Endothelial cell (in vitro differentiated cells): ENCODE measurements at places on chromosomes 16 and 17.
A peak's percentile ranks its signal among the peaks of the same experiment; 100 is the strongest.

DNA sequence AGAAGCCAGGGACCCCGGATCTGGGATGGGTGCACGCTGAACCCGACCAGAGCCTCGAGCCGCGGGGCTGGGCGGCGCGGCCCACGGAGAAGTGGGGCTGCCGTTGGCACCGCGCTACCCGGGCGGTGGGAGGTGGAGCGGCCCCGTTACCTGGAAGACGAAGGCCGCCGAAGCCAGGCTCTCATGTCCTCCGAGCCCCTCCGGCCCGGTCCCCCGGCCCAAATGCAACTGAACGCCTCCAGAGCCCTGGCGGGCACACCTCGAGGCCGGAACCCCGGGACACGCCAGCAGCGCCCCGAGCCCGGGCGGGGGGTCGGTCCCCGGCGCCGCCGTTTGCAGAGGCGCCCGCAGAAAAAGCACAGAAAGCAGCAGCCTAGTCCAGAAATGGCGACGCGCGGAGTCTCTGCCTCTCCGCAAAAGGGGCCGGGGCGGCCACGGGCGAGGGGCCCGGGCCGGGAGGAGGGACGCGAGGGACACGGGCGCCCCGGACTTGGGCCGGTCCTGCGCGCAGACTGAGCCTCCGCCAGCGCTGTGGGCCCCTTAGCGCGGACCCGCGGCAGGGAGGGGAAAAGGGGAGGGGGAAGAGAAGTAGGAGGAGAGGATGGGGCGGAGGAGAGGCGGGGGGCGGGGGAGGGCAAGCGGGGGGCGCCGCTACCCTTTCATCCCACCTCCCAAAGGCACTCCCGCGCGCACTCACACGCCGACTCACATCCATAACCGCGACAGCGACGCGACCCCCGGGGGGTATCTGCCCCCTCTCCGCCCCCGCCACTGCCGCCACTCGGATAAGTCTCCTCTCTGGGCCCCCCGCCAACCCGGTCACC lies 1.4 kb downstream of the AXIN2 start:
- peak; percentile 49 for DNase-seq

GRCh38 chr17:55722742-55723487 lies at the start of gene TMEM100:
Gene TMEM100, minus strand, starts transcription at chr17:55722864. Its CDS starts 1,794 bp downstream, at chr17:55721070.
- DNase-seq, result no peak

GRCh38 chr16:14420721-14421488 lies 209.2 kb downstream of the PARN start:
- DNase-seq, result no peak

GRCh38 chr16:4481526-4481925 lies 5.3 kb downstream of the HMOX2 start:
- DNase-seq, result no peak

DNA sequence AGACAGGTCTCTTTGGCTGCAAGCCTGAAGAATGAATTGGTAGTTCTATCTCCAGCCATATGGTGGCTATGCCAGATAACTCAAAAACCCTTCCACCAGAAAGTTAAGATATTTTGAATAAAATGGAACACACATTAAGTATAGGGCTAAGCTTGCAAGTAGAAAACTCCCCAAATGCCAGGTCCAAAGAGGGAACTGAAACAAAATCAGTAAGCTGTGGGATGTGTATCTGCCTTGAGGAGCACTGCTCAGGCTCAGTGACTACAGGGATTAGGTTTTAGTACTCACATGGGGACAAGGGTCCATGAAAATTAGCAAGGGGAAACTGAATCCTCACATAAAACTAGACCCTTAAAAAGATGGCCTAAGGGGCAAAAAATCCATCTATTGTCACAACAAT lies 115.7 kb upstream of the PMFBP1 start:
- no peak for DNase-seq

DNA sequence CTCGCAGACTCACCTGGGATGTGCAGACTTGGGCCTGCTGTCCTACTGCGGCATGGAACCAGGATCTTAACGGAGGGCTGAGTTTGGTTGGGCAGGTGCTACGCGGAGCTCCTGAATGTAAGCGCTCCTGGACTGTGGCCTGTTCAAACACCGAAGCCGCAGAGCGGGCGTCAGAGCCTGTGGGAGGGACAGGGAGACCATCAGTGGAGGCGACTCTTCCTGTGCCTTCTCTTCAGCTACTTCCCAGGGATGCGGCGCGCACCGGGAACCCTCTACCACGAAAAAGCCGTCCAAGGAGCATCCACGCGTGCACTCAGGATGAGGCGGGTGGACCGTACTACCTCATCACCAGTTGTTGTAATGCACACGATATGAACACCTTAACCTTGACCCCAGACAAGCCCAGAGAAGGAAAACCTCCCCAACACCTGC lies 2.0 kb downstream of the USP36 start:
- DNase-seq, result no peak

- DNase-seq, result no peak
These were observed 308.2 kb upstream of the IRX3 start for GRCh38 chr16:54594601-54595391.

GRCh38 chr16:87854053-87854906 lies 15.0 kb downstream of the SLC7A5 start:
- no peak for DNase-seq

GRCh38 chr17:73292031-73292531 lies 19.7 kb downstream of the CDC42EP4 start:
- DNase-seq, result no peak

- no peak for DNase-seq
These were observed 3.6 kb downstream of the NDUFAF8 start for GRCh38 chr17:81242421-81243332.

DNA sequence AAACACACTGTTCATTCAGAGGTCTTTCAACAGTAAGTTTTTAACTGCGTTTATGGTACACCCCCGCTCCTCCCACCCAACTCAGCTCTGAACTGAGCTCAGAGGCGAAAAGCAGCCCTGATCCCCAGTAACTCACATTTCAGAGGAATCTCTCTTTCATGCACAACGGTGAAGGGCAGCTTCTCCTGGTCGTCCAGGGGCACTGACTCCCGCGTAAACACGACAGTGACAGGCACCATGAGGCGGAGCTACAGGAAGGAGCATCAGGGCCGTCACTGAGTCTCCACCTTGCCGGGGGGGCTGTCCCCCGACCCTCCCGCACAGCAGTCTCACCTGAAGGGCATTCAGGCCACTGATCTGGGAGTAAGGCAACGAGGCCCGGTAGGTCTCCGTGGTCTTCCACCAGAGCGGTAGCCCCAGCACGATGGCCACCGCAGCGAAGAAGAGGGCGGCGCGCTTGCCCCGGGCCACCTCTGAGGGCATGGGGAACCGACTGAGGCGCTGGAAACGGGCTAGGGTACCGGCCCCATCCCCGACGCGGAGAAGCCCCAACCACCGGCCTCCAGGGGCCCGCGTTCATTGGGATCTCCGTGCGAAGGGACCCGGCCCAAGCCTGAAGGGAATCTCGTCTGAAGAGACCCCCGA lies 486 bp downstream of the PIGS start:
- no peak for DNase-seq

DNA sequence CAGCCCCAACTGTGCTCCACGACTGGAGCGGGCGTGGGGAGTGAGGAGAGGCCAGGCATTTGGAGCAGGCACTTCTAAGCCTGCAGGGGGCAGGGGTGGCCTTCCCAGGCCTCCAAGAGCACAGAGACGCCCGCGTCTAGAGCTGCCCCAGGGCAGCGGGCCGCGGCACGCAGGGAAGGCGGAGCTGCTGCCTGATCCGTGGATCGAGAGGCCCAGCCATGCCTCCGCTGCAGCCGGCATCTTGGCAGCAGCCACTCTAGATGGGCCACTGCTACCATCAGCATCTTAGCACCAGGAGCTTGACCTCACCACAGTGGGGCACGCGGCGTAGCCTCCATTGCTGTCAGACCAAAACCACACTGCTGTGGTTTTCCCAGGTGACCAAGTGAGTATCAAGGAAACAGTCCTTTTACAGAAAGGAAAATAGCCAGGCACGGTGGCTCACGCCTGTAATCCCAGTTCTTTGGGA lies 20.4 kb upstream of the WDR45B start:
- DNase-seq, result peak; percentile 67

GRCh38 chr16:20323591-20324117 lies 3.7 kb downstream of the GP2 start:
- DNase-seq, result no peak

- peak; percentile 60 for DNase-seq
These were observed 86.3 kb downstream of the SPECC1 start for GRCh38 chr17:20095336-20096080.

DNA sequence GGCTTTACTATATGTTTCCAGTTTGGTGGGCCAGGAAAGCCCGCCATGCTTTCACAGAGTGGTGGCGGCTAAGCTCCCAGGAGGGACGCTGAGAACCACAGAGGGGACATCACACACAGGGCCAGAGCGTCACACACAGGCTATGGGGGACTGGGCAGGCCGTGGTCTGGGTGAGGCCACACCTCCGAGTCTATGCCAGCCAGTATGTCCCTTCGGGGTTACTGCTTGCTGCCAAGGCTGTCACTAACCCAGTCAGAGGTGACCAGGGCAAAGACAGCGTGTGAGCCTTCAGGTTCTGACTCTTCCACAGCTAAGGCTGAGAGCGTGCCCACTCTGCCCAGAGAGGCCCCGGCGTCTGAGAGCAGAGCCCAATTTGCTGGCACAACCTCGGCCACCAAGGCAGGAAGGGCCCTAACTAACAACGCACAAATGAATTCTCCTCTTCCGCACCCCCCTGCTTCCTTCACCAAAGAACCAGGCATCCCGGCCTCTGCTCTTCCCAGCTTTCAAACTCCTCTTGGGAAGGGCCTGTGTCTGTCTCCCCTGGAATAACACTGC lies 2.9 kb downstream of the PLD6 start:
- no peak for DNase-seq

DNA sequence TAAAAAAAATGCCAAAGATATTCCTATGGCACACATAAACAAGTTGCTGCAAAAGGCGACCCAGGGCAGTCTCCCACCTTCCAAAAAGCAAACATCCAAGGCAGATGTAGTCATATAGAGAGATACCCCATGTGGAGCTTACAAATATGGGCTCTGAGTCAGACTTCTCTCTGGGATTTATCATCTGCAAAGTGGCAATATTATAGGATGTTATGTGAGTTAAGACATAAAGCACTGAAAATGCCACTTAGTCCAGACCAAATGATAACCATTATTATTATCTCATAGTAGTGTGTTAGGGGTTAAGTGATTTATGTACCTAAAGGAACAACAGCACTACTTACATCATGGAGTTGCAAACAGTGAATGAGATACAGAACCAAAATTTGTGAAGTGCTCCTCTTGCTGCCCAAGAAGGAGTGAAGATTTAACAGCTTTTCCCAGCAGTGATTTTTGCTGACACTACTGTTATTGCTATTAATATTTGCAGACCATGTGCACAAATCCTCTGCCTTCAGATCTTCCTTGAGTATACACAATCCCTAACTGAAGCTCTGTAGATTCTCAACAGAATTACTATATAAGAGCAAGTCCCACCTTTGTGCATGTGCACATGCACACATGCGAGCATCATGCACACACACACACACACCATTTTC lies 560.0 kb upstream of the SALL1 start:
- no peak for DNase-seq

- DNase-seq, result peak; percentile 41
These were observed 6.6 kb downstream of the IGF2BP1 start for GRCh38 chr17:49003557-49004511.

- DNase-seq, result no peak
These were observed 93.8 kb upstream of the FAM20A start for GRCh38 chr17:68694791-68695485.

DNA sequence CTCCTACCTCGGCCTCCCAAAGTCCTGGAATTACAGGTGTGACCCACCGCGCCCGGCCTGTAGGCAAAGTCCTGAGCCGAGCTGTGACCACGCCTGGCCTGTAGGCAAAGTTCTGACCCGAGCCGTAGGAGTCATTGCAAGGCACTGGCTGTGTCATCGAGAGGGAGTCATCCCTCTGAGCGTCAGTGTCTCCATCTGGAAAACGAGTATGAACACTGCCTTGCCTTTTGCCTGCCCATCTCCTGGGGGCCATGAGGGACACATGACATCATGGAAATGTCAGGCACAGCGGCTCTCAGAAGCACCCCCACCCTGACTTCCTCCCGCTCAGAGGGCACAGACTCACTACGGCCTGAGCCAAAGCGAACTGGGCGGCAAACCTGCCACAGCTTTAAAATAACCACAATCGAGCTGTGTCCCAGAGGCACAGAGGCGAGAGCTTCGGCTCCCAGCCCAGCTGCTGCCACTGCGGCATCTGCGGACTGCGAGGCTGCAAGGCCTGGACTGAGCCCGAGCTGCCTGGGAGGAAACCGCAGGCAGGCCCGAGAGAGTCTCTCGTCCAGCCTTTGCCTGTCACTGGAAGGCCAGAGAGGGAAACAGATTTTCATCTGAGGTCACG lies 50.8 kb downstream of the RPH3AL start:
- no peak for DNase-seq

DNA sequence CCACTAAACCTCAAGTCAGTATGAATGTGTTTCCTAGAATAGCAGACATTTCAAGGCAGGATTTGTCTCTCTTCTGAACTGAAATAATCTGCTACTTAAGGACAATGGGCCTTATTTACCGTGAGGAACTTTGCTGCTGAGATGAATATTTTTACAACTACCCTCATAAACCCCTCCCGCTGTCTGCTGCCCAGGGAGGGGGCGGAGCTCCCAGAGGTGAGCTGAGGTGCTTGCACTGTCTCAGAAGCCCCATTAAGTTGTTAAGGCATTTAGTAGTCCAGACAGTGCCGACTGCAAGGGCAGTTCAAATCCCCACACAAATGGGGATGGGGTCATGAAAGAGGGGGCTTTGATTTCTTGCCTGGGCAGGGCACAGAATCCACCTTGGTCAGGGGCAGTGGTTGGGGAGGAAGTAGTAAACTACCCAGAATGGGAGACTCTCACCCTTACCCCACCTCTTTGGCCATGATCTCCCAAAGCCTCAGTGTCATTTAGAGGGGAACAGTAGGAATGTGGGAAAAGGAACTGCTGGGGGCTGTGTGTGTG lies 19.2 kb downstream of the HNF1B start:
- no peak for DNase-seq

DNA sequence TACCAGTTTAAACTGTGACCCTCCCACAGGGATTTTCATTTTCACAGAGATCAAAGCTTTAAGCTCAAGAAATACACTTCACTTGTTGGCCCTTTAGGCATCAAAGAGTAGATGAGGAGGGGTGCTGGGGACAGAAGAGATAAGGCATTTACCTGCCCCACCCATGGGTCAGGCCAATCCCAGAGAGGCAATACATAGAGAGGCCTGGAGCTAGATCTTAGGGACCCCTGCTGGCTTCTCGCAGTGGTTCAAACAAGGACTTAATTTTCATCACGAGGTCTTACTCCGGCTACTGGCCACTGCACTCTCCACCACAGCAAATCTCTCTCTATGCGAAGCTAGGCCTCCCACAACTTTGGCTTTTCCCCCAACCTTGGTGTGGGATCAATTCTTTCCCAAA lies 46.6 kb downstream of the NOG start:
- no peak for DNase-seq

GRCh38 chr16:88799569-88800276 lies 3.9 kb upstream of the CDT1 start:
- no peak for DNase-seq
